Activated CD4-positive, alpha-beta memory T cell treated with anti-CD3 and anti-CD28 coated beads, Interleukin-2, amount 10 ng/mL, durations not matched to agents 7 days and 5 days (primary cell): ENCODE measurements at places on chromosomes 12 and 14. TPM values are rescaled to one million over a fixed set of nuclear protein-coding genes. Genes with fewer than 3 reads are reported as not detected.

- DNase-seq, result no peak
These were observed 23.0 kb upstream of the BATF start for GRCh38 chr14:75499084-75499875.

DNA sequence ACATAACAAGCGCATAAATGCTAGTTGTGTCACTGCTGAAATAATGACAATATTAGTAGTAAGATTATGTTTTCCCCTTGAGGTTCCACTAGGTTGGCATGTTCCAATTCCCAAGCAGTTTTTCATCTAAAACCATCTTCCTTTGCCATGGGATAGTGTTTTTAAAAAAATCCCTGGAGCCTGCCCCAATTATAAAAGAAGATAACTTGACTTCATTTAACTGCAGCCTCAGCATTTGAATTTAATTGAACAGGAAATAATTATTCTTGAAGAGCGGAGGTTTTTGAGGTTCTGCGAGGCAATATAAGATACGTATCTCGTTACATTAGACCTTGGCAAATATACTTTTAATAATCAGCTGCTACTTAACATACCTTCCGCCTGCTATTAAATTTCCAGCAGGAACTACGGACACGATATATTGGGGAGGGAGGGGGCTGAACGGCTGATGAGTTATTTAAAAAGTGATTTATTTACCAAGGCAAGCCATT, 65.2 kb upstream of the HSPB8 start:
- no peak for DNase-seq

DNA sequence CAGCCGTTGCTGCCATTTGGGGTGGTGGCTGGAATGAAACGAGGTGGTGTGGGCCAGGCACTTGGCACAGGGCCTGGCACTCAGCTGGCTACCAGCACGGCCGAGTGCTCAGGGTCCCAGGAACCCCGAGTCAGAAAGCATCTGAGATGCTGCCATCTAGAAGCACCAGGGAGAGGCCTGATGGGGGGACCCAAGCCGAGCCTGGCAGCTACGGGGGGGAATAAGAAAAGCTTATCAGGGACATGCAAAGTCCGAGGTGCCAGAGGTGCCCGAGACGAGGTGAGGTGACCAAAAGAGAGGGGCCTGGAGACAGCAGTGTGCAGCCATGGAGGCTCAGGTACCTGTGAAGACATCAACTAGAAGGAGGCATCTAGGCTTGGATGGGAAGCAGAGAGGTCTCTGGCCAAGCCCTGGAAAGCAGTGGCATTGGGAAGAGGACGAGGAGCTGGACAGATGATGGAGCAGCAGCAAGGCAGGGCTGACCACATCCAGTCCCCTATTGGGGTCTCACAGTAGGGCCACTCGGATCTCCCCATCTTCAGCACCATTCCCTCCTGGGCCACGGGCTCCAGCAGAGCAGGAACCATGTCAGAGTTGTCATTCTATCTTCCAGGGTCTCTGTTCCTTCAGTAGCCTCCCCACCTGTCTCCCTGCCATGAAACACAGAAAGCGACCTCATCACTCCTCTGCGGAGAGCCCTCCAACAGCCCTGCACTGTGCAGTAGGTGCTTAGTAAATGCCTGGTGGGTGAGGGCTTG, 59.3 kb upstream of the DIO3 start:
- no peak for DNase-seq

ABCD2 gene
- 19.6 TPM for total RNA-seq

DNA sequence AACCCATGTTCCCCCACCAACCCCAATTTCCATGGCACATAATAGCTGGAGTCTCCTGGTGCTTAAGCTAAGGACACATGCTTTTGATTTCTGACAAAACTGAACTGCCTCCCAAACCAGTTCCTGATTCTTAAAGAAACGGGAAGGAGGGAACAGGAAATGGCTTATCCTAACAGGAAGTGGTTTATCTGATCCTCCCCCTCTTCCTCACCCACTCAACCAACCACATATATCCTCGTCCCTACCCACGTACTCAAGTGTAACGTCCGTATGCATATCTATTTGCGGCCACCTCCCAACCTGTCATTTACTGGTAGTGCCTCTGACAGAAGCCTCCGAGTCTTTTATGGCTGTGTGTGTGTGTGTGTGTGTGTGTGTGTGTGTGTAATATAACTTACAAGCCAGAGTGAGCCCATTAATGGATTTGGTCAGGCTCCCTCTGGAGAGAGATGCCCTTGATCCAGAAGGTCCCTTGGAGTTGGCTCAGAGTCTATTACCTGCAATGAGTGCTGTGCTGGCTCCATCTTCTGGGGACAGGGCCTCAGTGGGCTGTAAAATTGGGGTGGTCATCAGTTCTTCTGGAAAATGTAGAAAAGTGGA, 7.7 kb downstream of the DAZAP2 start:
- peak; percentile 57 for DNase-seq

PROX2 gene
- total RNA-seq, result not detected

KRT82 gene
- total RNA-seq, result not detected
